Fibroblast of skin of right quadriceps (primary cell): ENCODE measurements at places on chromosomes 12 and 14.
A peak's percentile ranks its signal among the peaks of the same experiment; 100 is the strongest.

DNA sequence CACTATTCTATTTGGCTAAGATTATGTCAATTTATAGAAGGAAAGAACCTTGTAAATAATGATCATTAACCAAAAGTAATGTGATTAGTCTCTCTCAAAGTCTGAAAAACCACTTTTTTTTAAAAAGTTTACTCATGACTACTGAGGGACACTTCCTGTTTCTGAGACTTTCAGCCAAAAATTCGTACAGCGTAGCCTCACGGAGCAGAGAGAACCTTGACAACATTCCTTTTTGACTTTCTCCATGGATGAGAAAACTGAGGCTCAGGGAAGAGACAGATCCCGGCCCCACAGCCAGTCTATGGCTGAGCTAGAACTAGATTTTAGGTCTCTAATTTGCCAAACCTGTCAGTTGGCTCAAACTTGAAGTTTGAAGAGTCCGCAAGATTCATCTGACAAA, 68.2 kb downstream of the DAD1 start:
- DNase-seq, result no peak

- no peak for DNase-seq
Measured at GRCh38 chr12:17652436-17652835, 437.6 kb downstream of the RERGL start.

DNA sequence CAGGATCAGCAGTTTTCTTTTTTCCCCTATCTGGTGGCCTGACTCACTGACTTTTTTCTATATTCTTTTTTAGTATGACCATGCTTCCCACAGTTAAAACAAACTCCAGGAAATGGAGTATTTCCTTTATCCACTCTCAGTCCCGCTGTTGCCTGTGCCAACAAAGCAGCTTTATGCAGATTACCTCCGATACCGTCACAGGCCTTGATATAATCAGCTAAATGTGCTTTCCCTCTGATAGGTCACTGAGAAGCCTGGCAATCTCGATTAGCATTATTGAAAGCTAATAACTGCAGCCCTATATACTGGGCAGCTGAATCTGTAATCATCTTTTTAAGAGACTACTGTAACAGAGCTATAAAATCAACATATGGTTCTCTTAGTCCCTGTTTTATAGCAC, 243.6 kb downstream of the KIF21A start:
- DNase-seq, result no peak

GRCh38 chr12:5614256-5614655, 182.3 kb downstream of the NTF3 start:
- DNase-seq, result peak; percentile 69

DNA sequence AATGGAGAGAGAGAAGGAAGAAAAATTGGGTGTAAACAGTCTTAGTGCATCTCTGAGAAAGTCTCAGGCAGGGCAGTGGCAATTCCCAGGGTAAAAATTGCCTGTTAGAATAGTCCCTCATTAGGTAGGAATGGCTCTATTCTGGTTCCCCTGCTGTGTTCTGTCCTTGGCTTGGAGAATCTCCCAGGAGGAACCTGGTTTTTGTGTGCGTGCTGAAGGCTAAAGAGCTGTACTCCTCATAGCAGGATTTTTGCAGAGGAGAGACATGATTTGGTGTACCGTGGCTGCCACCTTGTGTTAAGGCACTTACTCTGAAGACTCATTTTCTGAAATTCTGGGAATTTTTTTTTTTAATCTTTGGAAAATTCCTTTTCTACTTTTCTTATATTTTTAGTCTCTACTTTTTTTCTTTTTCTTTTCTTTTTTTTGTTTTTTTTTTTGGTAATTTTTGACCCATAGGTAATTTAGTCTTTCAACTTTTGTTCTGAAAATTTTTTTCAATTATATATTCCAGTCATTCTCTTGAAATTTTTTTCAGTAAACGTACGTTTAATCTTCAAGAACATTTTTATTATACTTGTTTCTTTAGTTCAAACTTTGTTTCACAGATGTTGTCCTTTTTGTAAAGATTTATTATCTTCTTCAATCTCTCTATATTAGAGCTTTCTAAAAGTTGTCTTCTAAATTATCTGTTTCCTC, 63.8 kb downstream of the FBXO33 start:
- DNase-seq, result peak; percentile 77

- peak; percentile 81 for DNase-seq
Measured at GRCh38 chr12:62767496-62767895, 167.5 kb downstream of the PPM1H start.
